ENCODE measurements at places on chromosomes 2 and 18.
A peak's percentile ranks its signal among the peaks of the same experiment; 100 is the strongest.

DNA sequence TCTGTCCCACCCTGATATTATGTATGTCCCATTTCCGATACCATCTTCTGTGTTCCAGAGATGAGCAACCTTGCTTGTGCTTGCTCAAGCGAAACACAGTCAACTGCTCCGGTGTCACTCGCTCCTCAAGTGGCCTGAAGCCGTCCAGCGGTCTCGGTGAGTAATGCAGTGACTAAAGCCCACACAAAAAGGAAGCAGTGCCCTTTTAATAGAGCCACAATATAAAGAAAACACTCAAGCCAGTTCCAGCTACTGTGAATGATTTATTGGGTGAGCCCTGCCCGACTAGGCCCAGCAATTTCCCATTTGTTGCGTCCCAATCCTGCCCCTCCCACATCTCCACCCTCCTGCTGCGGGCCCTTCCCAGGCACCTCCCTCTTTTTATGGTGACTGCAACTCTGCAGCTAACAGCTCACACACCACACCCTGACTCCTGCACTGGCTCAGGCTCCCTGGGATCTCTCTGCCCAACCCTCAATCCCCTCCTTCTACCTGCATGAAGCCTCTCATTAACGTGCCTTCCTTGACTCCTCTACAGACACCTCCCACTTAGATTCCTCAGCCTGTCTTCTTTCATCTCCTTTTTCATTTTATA lies 44.2 kb upstream of the DSC1 start:
- peak; percentile 81 for DNase-seq

GRCh38 chr2:108918156-108918874 lies 70.7 kb downstream of the EDAR start:
- DNase-seq: no peak

GRCh38 chr18:22320771-22321170 lies 96.9 kb downstream of the CTAGE1 start:
- DNase-seq: no peak

DNA sequence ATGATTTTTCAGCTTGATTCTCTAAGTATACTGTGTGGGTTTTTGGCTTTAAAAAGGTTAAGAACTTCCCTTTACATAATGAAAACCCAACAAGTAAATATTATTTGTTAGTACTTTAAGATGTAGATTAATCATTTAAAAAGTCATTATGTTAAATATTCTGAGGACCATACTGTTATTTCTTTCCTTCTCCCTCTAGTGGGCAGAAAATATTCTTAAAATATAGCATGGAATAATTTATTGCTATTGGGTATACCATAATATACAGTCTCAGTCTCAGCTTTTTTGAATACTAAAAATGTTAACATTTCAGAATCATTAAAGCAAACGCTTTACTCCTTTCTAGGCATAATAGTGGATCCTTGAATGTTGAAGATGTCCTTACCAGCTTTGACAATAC lies 28.1 kb downstream of the CAMKMT start:
- peak; percentile 14 for DNase-seq

DNA sequence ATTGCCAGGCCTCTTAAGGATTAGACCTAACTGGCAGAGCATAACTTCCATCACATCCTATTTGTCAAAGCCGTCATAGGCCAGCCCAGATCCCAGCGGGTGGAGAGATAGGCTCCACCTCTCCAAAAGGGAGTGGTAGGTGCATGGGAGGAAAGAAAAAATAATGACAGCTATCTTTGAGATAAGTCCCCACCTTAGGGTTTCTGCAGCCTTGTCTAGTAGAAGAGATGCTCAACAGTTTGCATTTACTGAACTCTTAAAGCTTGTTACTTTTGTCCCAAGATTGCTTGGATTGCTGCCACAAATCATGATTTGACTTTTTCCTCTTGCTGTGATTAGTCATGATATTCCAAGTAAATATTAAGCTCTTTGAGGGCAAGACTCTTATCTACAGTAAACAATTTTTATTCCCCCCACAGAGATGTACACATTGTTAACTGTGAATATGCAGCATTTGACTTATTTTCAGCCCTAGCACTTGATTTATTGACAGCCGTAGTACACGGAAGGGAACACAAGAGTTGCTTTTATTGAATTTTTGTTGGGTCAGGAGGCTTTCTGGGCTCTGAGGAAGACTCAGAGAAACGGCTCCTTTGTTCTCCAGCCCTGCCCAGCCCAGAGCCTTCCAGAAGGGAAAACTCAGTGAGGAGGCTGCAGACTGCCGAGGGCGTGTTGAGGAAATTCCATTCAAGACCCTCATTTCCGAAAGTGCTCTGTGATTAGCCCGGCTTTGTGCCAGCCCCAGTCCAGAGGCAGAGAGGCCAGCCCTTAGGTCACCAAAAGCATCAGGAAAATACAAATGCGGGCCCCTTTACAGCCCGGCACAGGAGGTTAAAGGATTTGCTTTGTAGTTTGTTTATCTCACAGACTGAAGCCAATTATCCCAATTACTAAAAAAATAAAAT lies 75.5 kb upstream of the ZNF532 start:
- DNase-seq: no peak

- no peak for DNase-seq
Observed at GRCh38 chr18:32049393-32050171, 31.0 kb downstream of the RNF125 start.

DNA sequence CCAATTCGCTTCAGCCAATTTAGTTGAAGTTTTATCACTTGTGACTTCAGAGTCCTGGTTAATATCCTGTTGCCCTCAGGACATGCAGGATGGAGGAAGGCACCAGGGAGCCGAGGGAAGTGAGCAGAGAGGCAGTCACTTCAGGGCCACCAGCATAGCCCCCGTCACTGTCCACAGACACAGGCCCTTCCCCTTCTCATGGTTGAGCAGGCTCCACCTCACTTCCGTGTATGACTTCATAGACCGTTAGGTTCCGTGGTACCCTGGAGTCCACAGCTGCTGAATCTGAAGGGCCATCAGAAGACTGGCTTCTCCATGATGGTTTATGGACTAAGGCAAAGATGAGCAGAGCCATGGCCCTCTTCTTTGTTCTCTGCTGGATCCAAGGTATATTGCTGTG lies at the start of gene C2orf92:
C2orf92 (plus strand) TSS at position 266 of the 400 bp plus-strand sequence; CDS start at position 342, 76 bp downstream.
- DNase-seq: no peak

GRCh38 chr2:121147766-121148165 lies 137.2 kb downstream of the TFCP2L1 start:
- DNase-seq: no peak

DNA sequence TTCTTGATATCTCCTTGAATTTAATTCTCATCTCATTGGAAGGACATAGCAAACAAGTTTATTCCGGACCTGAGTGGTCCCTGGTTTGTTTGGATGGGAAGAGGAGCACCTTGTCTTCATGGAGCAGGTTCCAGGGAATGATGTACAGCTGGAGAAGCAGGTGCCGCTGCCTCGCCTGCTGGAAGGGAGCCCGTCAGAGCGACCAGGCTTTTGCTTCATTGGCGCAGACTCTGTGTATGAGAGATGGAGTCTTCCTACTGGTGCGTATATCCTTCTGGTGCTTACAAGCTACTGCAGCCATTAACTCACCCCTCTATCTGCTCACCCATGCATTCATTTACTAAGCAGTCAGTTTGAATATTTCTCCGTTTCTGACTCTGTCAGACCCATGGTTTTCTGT lies 11.6 kb upstream of the ALLC start:
- no peak for DNase-seq

GRCh38 chr2:173965372-173966025 lies at the start of gene SP3:
SP3 (minus strand) TSS chr2:173965373; CDS start chr2:173965171, 202 bp downstream.
- DNase-seq: peak; percentile 82

GRCh38 chr2:203733684-203734083 lies 27.2 kb downstream of the CD28 start:
- DNase-seq: no peak

DNA sequence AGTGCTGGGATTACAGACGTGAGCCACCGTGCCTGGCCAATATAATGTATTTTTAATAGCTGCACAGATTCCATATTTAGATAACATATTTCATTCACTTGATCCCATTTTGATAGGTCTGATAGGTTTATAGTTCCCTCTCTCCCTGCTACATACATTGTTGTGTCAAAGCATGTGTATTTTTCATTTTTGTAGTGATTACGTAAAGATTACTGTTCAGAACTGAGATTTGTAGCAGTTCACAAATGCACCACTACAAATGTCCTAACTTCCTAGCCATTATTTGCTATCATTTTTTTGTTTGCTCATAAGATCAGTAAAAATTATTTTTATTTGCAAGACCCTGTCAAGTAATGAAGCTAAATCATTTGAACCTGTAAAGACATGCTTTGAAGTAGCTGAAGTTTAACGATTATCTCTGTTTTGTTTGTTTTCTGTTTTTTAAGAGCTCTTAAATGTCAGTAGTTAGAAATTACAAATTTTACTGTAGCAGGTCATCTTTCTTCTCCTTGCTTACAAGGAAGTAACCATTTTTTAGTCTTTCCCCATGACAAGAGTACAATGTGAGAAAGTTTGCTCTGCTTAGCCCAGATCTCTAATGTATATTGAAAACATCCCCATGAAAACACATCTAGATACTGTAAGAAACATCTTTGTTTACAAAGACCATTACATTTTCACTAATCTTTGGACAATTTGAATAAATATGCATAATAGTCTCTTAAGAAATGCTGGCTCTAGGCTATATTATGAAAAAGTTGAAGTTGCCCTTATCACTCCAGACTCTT lies 54.1 kb downstream of the EML4 start:
- DNase-seq: no peak

- no peak for DNase-seq
Observed at GRCh38 chr18:29969876-29970275, 1072.7 kb downstream of the DSC3 start.

- DNase-seq: no peak
Observed at GRCh38 chr2:234033174-234033573, 17.3 kb upstream of the SPP2 start.

GRCh38 chr2:71776227-71776626 lies 322.9 kb downstream of the DYSF start:
- no peak for DNase-seq

- DNase-seq: no peak
Observed at GRCh38 chr2:145807968-145808367, 1288.0 kb upstream of the ZEB2 start.

GRCh38 chr2:53827398-53828175 lies 32.2 kb downstream of the GPR75 start:
- DNase-seq: no peak

DNA sequence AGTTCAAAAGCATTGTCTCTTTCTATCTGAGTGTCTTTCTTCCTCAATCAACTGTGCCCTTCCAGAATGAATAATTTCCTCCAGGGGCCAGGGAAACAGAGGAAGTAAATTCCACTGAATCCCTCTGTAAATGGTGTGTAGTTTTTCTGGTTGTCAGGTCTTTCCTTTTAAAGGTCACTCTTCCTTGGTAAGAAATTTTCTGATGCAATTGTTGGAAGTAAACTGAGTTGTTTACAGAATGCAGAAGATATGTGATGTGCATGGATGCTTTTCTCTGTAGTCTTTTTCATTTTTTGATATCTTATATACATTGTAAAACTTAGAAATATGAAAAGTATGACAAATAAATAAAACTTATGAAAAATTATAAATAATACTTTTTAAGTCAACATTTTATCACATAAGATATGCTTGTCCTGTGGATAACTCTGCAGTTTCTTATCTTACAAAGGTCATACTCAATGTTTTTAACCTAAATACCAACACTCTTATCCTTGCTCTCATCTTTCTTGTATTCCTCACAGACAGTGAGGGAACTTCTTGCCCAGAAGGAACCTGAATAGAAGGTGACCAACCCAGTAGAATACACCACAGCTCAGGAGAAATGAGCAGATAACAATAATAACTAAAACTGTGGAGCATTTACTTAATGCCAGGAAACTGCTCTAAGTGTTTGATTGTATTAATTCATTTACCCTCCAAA lies 234.5 kb downstream of the METTL4 start:
- DNase-seq: no peak

- DNase-seq: no peak
Observed at GRCh38 chr18:66103550-66103949, 352.7 kb downstream of the CDH7 start.

- peak; percentile 31 for DNase-seq
Observed at GRCh38 chr2:171281110-171281509, 120.4 kb upstream of the TLK1 start.

- no peak for DNase-seq
Observed at GRCh38 chr2:95359501-95359930, 43.0 kb upstream of the FAHD2A start.

GRCh38 chr2:185188656-185189055 lies 549.9 kb upstream of the FSIP2 start:
- no peak for DNase-seq

DNA sequence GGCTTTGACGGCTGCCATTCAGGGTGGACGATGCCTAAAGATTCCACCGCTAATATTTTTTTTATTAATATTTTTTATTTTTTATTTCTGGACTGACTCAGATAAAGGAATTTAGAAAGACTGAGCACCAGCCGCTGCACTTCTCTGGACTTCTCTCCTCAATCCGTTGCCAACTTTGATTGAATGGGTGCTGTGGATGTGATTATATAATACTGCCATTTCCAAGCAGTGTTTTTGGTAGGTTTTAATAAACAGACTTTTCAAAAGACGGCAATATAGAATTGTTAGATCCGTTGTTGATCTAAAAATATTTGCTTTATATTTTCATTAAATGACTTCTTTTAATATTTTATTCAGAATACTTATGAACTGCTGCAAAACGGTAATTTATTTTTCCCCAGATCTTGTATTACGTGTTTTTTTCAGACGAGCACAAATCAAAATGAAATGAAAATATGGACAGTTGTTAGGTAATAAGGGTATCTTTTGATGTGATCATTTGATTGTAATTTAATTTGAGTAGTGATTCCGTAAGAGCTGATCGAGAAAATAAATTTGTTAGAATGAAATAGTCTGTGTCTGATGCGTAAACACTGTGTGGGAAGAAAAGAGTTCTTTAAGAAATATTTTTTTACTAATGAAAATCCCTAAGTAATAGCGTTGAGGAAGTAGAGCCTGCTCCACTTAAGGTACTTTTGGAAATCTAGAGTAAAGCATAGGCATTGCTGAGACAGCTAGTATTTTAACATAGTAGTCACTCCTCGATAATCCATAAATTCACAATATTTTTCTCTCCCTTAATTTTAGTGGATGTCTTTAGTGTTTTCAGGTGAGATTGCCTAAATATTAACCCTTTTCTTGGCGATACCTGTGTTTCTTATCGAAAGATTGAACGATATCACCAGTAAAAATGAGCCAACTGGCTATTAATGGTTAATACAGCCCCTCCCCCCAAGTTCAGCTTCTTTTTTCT lies 4.4 kb downstream of the POU3F3 start:
- DNase-seq: peak; percentile 16
